HepG2 (cell line): ENCODE measurements at places on chromosomes 13 and 19. TPM values are rescaled to one million over a fixed set of nuclear protein-coding genes. Genes with fewer than 3 reads are reported as not detected.

DNA sequence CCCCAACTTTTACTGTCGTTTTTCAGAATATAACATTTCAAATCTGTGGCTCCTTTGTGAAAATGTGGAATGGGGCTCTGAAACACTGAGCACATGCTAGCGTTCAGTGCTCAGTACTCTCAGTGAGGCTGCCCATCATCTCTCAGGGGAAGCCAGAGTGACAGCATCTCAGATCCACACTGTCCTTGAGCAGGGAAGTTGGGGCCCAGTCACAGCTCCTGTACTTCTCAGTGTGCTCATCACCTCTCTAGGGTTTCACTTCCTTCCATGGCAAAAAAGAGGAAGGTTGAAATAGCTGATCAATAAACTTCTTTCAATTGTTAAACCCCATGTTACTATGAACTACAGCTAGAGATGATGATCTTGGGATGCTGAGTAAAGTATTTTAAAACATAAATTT, 565.9 kb upstream of the SPRY2 start:
- DNase-seq = no peak

DNA sequence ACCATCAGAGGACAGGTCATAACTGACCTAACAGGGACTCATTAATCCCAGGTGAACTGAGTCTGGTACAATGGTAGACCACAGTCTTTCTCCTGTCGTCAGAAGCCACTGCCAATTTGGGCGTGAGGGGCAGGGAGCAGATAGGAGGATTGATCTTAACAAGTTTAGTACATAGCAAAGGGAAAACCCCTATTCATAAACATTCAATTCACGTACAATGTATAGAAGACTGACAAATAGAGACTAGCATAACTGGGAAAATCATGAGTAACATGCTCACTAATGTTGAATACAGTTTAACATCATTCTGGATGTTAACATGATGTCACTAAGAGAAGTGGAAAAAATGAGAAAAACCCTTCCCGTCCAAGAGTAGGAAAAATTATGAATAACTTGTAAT, 54.1 kb downstream of the SLC7A1 start:
- DNase-seq = no peak

GRCh38 chr13:76036176-76036575, 400.0 kb downstream of the LMO7 start:
- no peak for DNase-seq

The PABPC3 gene
- 0.04 and 0.06 TPM in 2 replicates for total RNA-seq

The RAB4B gene
- total RNA-seq = 2.2 and 3.3 TPM in 2 replicates
